Stimulated activated CD8-positive, alpha-beta memory T cell treated with anti-CD3 and anti-CD28 coated beads, Interleukin-2, amount 100 ng/mL, for 48 hours (primary cell): ENCODE measurements at places on chromosomes 2 and 18.
A peak's percentile ranks its signal among the peaks of the same experiment; 100 is the strongest.

DNA sequence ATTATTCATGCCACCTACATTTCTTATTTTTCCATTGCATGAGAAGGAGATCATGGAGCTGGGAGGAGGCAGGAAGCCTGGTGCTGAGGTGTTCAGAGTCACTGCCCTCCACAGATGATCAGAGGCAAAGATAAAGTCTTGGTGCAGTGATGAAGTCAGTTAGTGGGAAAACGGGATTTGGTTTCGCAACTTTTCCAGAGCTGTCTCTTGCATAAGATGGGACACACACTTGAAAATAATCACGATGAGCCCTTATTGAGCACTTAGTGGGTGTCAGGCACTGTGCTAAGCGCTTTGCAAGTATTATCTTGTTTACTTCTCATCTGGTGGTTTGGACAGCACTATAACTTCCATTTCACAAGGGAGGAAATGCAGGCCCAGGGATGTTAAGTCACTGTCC is 222.1 kb upstream of the SMAD2 start:
- no peak for DNase-seq

GRCh38 chr18:845152-845819 is 33.2 kb upstream of the YES1 start:
- DNase-seq, result no peak

- no peak for DNase-seq
Observed at GRCh38 chr2:128413718-128414341, 95.2 kb upstream of the HS6ST1 start.

- no peak for DNase-seq
Observed at GRCh38 chr2:121189661-121190381, 95.2 kb downstream of the TFCP2L1 start.

DNA sequence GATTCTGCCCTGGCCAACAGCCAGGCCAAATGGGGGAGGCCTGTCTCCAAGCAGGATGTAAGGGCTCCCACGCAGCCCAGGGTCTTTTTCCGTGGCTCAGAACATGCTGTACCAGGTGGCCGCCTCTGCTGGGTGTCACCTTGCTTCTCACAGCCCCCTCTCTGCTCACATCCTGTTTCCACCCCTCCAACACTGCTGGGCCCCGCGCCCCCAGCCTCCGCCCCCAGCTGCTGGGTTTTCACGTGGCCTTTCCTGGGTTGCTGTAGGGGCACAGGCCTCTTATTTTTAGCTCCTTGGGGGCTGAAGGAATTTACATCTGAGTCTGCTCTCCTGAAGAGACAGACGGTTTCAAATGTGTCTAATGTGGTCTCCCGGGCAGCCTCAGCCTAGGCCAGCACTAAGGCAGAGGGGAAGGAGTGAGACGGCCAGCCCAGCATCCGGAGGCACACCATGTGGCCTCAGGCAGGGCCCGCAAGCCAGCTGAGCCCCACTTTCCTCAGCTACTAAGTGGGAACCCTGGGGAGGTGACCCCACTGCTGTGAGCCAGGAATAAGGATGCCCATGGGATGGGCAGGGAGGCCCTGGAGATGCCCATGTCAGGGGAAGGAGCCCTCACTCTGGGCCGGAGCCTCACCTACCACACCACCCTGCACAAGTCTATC is 18.7 kb upstream of the DUSP2 start:
- peak; percentile 87 for DNase-seq

GRCh38 chr2:142682528-142682927 is 194.9 kb upstream of the KYNU start:
- no peak for DNase-seq

GRCh38 chr2:159946326-159946999 is 116.0 kb downstream of the PLA2R1 start:
- DNase-seq, result no peak

DNA sequence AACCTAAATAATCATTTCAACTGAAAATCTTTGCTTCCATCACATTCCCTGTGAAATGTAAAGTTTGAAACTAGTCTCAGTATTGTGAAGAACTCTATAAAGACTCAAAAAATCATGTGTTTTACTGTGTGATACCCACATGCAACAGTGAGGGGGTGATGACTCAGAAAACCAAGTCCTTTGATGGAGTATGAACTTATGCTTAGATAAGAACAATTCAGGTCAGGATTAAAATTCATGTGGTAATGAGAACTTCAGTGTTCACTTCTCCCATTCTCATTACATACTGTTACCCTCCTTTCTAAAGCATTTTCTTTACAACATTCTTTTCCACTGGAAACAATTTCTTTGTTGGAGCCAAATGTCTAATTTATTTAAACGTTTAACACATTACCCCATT is 360.2 kb downstream of the FSIP2 start:
- no peak for DNase-seq

DNA sequence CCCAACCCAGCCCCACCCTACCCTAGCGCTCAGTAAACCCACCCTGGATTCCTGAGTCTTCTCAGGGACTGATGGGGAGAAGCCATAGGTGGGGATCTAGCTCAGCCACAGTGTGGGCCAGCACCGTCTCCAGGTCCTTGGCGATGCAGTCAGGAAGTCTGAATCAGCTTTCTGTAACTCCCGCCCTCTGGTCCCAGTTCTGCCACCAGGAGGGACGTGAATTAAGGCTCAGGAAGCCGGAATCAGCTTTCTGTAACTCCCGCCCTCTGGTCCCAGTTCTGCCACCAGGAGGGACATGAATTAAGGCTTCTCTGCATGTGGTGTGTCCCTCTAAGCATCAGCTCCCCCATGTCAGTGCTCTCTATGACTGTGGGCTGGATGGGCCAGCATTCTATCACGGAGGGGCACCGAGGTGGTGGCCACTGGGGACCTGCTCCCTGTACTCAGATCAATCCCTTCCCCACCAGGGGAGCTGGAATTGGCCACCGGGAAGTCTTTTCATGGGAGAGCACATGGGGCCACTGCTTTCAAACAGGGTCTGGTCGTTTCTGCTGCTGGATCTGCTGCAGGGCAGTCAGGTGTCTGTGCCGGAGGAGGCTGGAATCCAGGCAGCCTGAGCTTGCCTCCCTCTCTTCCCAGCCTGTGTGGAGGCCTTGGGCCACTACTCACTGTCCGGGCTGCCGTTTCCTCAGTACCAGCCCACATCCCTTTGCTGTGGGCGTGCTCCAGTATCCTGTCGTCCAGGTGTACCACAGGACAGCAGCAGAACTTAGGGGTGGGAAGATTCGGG is 24.7 kb downstream of the ASB18 start:
- DNase-seq, result no peak

GRCh38 chr2:60746318-60746717 is 9.8 kb upstream of the PAPOLG start:
- no peak for DNase-seq

- DNase-seq, result no peak
Observed at GRCh38 chr18:72107647-72108383, 436.3 kb downstream of the CBLN2 start.

DNA sequence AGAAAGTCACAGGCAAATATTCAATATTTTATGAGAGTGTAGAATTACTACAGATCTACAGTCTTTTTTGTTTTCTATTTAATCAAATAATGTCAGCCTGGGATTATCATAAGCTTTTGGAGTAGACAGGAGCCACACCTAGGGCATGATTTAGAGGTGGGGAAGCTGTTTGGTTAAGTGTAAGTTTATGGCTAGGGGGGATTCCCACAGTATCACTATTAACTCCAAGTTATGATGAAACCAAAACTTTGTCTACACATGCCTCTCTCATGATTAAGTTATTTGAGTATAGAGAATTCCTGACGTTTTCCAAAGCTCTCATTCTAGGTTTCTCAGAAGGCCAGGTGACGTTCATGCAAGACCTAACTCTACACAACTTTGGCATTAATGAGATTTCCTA is 2.1 kb downstream of the SERPINB10 start:
- no peak for DNase-seq

DNA sequence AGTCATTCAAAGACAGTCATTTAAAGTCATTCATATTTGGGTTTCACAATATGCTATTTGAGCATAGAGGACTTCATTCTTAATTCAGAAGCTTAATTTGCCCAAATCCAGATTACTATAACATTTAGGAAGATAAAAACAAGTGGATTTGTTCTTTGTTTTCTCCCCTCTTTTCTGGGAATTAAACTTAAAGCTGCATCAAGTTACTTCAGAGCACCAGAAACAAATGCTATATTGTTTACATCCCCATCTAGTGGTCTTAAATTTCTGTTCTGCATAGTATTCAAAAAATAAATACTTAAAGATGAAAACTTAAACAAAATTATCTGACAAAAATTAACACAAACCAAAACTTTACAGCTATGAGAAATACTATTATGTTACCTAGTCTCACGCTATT is 34.7 kb upstream of the MARCHF7 start:
- no peak for DNase-seq

DNA sequence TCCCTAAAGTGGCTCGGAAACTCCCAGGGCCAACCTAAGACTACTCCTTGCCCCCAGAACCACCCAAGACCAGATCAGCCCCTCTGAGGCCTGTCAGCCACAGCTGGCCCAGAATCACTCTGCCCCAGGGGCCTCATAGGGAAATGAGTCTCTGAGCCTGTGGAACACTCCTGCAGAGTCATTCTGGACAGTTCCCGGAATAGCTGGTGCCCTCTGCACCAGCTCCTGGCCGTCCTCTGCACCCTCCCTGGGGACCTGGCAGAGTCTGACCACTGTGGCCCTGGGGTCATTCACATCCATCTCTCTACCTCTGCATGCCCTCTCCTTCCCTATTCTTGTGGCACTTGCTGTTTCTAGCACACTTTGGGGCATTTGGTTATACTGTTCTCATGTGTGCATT is 14.6 kb upstream of the TMEM214 start:
- no peak for DNase-seq

DNA sequence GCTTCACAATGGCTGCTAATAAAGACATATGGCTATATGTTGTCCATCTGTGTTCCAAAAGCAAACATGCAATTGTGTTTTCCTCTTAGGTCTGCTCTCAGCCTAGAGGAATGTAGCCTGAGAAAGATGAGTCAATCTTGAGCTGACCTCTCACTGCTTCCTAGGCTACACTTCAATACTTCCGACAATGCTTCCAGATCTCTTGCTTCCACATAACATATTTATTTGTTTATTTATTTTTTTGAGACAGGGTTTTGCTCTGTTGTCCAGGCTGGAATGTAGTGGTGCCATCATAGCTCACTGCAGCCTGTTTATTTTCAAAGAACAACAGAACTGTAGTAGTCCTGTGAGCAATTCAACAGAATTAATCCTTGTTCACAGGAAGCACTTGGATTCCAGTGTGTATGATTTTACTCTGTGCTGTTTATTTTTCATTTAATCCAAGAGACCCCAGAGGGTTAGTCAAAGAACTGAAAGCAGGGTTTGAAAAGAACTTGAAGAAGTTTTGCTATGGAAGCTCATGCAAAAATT is 437.9 kb downstream of the TXNL1 start:
- DNase-seq, result no peak

- DNase-seq, result no peak
Observed at GRCh38 chr2:239204136-239204875, 196.5 kb downstream of the HDAC4 start.
